ENCODE measurements at places on chromosomes 1 and 21. TPM values are rescaled to one million over a fixed set of nuclear protein-coding genes. Genes with fewer than 3 reads are reported as not detected.

The PERM1 gene
- total RNA-seq = not detected

The HPCA gene
- total RNA-seq = not detected

The MNDA gene
- not detected for total RNA-seq

The LRRC7 gene
- not detected for total RNA-seq

The TMCO1 gene
- 66.8 TPM for total RNA-seq

The GJA5 gene
- not detected for total RNA-seq

The MYOC gene
- total RNA-seq = 2.1 TPM

The ARHGAP30 gene
- total RNA-seq = not detected

The F13B gene
- total RNA-seq = not detected

The OPRD1 gene
- total RNA-seq = not detected

The UFC1 gene
- total RNA-seq = 95.8 TPM

The HSD11B1 gene
- total RNA-seq = 20.3 TPM

The C1orf87 gene
- total RNA-seq = under 0.01 TPM

The CFAP141 gene
- not detected for total RNA-seq

DNA sequence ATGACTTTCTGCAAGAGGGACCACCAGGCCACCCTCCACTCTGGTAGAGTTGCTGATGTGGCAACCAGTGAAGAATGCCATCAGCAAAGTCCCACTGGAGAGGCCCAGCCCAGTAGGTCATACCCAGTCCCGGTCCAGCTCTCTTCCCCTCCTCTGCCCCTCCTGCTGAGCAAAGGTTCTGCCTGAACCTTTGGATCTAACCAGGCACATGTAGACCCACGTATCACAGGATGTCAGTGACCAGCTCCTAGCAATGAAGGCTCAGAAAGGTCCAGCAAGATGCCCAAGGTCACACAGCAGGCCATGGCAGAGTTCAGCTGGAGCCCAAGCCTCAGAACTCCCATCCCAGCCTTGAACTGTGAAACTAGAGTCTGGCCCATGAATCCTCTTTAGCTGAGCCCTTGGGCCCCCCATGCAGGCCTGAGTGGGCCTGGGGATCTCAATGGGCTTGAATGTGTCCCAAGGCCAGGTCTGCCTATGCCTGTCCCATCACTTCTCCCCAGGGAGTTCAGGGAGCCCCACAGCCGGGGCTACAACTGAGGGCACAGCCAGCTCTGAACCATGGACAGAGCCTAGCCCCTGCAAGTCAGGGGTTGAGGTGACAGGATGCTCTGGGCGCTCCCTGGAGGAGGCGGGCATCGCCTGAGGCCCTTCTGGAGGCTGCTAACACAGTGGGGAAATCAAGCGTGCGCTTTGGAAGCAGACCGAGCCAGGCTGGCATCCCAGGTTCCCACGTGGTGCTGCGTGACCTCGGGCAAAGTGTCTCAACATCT lies 21.4 kb upstream of the PADI1 start:
- H3K36me3 ChIP-seq = no peaks in the 10 kb centered on the region
- no peaks in the 10 kb centered on the region for H3K27me3 ChIP-seq
- DNase-seq = no peak
- no peaks in the 10 kb centered on the region for H3K4me1 ChIP-seq
- H3K27ac ChIP-seq = no peak overlapping the region

- no peak overlapping the region for H3K27ac ChIP-seq
- peak overlapping the region; percentile 62 for H3K4me3 ChIP-seq
- H3K4me1 ChIP-seq = no peaks in the 10 kb centered on the region
- H3K36me3 ChIP-seq = no peaks in the 10 kb centered on the region
- no peak for DNase-seq
Measured at GRCh38 chr1:89822109-89822962, 1.5 kb downstream of the LRRC8D start.

DNA sequence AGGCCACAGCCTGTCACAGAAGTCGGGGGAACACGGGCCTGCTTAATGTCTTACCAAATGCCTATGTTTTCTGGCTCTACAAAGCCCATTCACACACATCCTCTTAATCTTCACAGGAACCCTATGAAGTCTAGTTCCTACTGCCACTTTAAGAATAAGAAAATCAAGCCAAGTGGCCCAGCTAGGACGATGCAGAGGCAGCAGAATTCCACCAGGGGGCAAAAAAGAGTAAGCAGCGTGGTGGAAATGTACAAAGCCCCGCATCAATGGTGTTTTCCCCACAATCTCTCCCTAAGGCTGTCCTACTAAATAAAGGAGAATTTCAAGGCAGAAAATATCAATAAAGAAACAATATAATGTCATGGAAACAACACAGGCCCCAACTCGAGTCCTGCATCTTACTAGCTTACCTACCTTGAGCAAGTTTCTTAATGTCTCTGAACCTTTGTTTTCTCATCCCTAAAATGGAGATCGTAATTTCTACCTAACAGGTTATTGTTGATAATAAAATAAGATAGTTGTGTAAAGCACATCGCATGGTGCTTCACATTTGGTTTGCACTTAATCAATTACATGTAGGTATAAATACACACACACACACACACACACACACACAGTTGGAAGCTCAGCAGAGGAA lies 21.4 kb downstream of the SEC16B start:
- no peaks in the 10 kb centered on the region for H3K27me3 ChIP-seq
- peak; percentile 78 for DNase-seq
- H3K36me3 ChIP-seq = no peaks in the 10 kb centered on the region
- H3K4me1 ChIP-seq = no peaks in the 10 kb centered on the region
- no peak overlapping the region for H3K27ac ChIP-seq

DNA sequence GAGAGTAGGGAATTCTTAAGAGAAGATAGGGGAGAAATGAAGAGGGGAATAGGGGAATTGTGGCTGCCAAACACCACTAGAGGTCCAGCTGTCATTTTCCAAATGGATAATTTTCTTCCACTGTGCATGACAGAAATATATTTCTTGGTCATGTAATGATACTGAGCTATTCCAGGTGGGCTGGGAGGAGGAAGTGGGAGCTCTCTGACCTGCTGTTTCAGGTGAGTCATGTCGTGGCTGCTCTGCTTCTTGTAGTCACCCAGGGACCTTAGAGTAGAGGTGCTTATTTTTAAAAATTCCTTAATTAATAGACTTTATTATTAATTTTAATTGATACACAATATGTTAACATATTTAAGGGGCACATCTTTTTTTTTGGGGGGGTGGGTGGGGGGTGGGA lies 11.9 kb downstream of the PDE4B start:
- no peak for DNase-seq
- no peak overlapping the region for H3K27ac ChIP-seq
- H3K4me1 ChIP-seq = no peaks in the 10 kb centered on the region
- H3K36me3 ChIP-seq = no peaks in the 10 kb centered on the region
- H3K4me3 ChIP-seq = no peak overlapping the region

GRCh38 chr1:199242147-199242546 lies 603.3 kb downstream of the PTPRC start:
- no peaks in the 10 kb centered on the region for H3K4me1 ChIP-seq
- H3K27ac ChIP-seq = no peak overlapping the region
- no peak for DNase-seq
- H3K27me3 ChIP-seq = no peaks in the 10 kb centered on the region

DNA sequence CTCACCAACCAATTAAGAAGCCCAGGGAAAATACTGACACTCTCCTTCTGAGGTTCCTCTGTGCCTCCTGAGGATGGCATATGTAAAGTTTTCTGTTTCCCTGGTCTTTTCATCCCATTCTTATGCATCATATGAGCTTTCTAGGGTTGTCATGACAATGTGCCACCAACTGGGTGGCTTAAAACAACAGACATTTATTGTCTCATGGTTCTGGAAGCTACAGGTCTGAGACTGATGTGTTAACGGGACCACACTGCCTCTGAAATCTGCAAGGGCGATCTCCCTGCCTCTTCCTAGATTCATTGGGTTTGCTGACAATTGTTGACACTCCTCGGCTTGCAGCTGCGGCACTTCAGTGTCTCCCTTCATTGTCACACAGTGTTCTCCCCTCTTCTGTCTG lies 308.4 kb downstream of the RGS7 start:
- no peaks in the 10 kb centered on the region for H3K27me3 ChIP-seq
- H3K4me3 ChIP-seq = no peak overlapping the region
- no peak overlapping the region for H3K27ac ChIP-seq
- H3K4me1 ChIP-seq = no peaks in the 10 kb centered on the region
- no peak for DNase-seq

DNA sequence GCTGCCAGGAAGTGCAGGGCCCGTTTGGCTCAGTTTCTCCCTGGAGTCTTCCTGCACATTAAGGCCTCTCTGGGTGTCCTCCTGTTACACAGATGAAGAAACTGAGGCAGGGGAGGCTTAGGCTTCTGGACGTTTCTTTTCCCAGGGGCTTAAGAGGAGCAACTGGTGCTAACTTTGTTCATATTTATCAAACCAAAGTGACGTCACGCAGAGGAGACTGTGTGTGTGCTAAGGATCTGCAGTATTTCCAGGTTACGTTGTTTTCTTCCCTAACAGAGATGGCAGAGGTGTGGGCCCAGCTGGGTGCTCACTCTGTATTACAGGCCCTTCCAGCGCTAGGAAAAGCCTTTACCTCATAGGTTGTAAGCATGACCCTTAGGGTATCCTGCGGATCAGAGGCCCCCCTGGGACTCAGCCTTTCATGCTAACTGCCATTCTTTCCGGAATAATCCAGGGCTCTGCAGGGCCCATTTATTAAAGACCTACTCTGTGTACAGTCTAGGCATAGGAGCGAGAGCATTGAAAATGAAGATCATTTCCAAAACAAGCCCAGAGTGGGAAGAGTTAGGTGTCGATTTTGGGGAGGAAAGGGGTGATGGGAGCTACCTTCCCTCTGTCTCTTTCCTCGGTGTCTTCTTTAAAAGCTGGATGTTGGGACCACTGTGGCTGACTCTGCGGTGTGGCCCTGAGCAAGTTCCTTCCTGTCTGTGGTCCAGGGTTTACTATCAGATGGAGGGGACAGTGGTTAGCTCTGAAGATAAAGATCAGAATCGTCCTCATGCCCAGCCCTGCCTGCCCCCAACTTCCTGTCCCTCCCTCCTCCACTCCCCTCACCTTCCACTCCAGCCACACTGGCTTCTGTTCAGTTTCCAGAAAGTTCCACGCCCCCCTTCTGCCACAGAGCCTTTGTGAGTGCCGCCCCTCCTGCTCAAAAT lies 4.6 kb downstream of the AGTRAP start:
- no peaks in the 10 kb centered on the region for H3K27me3 ChIP-seq
- H3K4me1 ChIP-seq = no peaks in the 10 kb centered on the region
- H3K27ac ChIP-seq = no peak overlapping the region
- no peak overlapping the region for H3K4me3 ChIP-seq
- H3K36me3 ChIP-seq = no peaks in the 10 kb centered on the region

DNA sequence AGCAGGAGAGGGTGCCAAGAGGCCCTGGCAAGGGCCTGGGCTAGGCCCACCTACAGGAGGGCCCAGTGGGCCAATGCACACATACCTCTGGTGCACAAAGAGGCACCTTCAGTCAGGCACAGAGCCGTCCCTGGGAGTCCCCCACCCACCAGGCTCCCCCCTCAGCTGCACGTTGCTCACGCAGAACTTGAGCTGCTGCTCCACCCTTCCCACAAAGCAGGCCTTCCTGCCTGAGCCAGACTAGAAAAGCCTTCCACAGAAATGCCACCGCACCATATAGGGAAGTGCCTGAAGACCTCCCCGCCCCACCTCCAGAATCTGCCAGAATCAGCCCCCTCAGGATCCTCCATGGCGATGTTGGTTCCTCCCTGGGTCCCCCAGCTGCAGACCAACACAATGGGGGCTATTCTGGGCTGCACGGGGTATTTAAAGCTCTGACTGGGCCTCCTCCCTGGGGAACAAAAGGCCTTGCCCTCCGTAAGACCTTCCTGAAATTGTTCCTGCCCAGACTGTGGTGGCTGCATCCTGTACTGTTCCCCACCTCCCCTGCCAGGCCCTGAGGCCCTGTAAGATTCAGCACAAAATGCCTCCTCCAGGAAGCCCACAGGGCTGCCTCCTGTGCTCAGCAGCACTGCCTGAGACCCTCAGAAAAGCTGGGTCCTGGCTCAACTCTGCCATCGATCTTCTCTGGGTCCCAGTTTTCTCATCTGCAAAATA lies 27.2 kb downstream of the HSPG2 start:
- H3K27ac ChIP-seq = peak overlapping the region; percentile 69
- peak; percentile 65 for DNase-seq
- peaks cover 4% of the 10 kb centered on the region for H3K36me3 ChIP-seq
- H3K4me1 ChIP-seq = peaks cover 34% of the 10 kb centered on the region

- no peak for DNase-seq
- H3K4me1 ChIP-seq = peaks cover 2% of the 10 kb centered on the region
- no peak overlapping the region for H3K4me3 ChIP-seq
- no peaks in the 10 kb centered on the region for H3K27me3 ChIP-seq
- H3K27ac ChIP-seq = no peak overlapping the region
- no peaks in the 10 kb centered on the region for H3K36me3 ChIP-seq
Measured at GRCh38 chr1:99648107-99648506, 2.2 kb downstream of the PALMD start.

DNA sequence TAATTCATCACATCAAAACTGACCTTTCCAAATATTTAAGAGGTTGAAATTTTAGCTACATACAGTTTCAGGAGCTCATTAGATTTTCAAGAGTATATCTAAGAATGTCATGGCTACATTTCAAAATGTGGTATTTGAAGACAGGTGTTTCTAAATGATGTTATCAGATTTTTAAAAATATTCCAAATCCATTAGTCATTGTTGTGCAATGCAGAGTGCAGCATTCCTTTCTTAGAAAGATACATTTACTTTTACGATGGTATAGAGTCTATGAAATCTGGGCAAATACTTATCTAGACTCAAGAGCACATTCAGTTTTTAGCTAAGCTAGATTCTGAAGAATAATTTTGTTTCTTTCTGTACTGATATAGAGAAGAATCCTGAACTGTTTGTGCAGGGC lies 230.3 kb downstream of the CHRM3 start:
- no peaks in the 10 kb centered on the region for H3K4me1 ChIP-seq
- DNase-seq = no peak
- H3K4me3 ChIP-seq = no peak overlapping the region
- no peaks in the 10 kb centered on the region for H3K36me3 ChIP-seq

DNA sequence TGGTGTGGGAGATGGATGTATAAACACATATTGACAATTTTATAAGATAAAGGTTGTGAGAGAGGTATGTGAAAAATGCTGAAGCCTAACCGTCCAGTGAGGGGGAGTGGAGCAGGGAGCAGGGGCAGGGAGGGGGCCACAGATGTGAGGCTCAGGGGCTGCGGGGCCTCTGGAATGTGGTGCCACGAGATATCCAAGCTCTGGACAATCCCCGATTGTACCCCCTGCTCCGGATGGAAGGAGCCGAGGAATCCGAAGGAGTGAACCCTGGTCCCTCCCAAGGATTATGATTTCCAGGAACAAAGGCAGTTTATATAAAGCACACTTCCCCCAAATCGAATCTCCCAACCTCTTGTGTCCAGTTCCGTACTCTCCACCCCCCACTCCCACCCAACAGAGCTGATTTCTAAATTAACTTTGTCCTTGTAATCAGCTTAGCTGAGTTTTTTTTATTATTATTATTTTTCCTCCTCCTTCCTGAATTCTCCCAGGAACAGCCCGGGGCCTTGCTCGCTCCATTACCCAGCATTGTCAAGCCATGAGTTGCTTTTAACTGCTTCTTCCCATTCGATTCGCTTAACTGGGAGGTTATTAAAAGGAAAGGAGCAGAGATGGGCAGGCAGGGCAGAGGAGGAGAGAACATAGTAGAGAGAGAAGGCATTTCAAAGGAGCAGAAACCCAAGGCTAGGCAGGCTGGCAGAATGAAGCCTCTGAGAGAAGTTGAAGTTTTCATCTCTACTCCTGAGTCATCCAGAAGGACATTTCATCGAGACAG lies 9.4 kb downstream of the KIRREL1 start:
- H3K27me3 ChIP-seq = no peaks in the 10 kb centered on the region
- H3K27ac ChIP-seq = peak overlapping the region; percentile 81
- H3K36me3 ChIP-seq = no peaks in the 10 kb centered on the region
- H3K4me1 ChIP-seq = peaks cover 75% of the 10 kb centered on the region
- H3K4me3 ChIP-seq = no peak overlapping the region
- no peak for DNase-seq

- no peak for DNase-seq
- no peak overlapping the region for H3K4me3 ChIP-seq
- no peaks in the 10 kb centered on the region for H3K36me3 ChIP-seq
- no peak overlapping the region for H3K27ac ChIP-seq
- peaks cover 3% of the 10 kb centered on the region for H3K4me1 ChIP-seq
- H3K27me3 ChIP-seq = peaks cover 2% of the 10 kb centered on the region
Measured at GRCh38 chr1:47562799-47563198, 125.0 kb downstream of the FOXD2 start.

Measured in fibroblast of lung (primary cell).